HCT116 (cell line): ENCODE measurements at places on chromosomes 3 and 15.

DNA sequence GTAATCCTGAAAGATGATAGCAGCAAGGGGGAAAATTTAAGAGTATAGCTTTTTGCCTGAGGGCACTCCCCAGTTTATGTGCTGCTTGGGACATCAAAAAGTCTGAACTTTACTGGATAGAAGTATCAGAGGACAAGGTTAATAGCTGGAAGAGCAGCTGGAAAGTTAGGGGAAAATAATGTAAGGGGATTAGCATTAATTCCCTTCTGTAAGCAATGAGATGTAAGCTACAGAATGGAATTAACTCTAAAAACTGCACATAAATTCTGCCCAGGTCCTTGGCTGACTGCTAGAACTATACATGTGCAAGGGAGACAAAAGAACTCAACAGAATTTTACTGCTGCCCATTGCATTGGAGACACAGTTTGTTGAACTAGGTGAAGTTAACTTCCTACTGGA is 55.6 kb downstream of the ATP11B start:
- DNase-seq = no peak

DNA sequence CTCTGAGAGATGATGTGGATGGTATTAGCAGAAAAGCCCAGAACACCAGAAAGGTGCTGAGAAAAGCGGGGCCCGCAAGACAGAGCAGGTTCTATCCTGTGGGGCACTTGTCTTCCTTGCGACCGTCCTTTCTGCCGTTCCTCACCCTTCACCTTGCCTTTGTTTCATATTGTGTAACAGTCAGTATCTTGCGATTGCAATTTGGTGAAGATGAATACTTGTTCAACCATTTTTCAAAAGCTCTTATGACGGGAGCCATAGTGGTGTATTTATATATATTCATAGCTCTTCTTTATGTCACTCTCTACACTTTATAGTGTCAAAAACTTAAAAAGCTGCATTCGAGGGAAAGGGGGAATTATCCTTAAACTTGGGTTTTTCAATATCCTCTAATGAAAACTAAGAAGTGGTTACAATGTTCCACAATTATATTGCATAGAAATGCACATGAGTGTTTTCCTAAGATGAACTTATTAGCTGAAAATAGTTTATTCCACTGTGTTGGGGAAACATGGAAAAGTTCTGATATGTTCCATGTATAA is 797 bp downstream of the MAP3K13 start:
- DNase-seq = no peak

DNA sequence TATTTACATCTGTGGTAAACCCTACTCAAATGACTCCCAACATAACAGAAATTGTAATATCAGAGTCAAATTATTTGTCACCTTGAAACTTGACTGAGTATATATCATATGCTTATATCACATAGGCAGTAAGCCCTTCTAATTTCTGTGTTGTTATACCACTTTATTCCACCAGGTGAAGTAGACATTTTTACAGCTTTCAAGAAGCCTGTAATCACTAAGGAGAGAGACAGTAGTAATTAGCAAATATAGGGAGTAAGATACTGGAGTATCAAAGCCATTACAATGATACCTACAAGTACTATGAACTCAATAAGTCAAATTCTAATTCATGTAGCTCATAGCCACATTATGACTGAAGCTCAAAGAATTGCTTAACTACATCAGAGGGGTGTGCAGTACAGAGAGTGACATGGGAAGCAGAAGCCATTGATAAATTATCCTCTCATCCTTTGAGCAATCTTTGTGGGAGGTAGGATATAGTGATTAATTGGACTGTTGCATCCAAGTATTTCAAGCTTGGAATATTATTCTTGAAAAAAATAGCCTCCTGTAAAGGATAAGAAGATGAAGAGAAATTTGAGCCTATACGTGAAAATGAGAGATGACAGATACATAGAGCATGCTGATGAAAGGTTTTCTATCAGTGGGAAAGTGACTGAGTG is 1005.9 kb downstream of the ZPLD1 start:
- peak; percentile 29 for DNase-seq

DNA sequence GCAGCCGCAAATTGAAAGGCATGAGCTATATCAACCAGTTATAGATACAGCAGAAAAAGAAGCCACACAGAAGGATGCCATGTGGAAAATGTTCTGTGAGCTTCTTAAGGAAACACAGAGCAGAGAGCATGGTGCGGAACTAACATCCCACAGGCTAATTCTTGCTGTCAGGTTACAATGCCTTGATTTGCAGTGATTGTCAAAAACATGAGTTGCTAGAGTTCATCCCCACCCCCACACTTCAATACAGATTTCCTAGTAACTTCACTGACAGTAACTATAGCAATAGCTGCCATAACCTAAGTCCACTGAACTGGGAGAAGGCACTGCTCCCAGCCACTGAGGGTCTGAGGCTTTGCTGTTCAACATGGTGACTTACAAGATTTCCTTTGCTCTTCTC is 821.6 kb downstream of the SQOR start:
- no peak for DNase-seq
